ENCODE measurements at places on chromosomes 7 and 10. TPM values are rescaled to one million over a fixed set of nuclear protein-coding genes. Genes with fewer than 3 reads are reported as not detected.

Gene OR2A5
- not detected for total RNA-seq

Gene POLR3A
- 17.9 TPM for total RNA-seq

Gene ELN
- 7.8 TPM for total RNA-seq

Gene OR6B1
- not detected for total RNA-seq

Gene UPF2
- total RNA-seq: 24.6 TPM

Gene PAPOLB
- total RNA-seq: 0.15 TPM

Gene PRPS1L1
- not detected for total RNA-seq

Gene METTL27
- 36.6 TPM for total RNA-seq

Gene MTG1
- 21.5 TPM for total RNA-seq

Gene PIK3AP1
- total RNA-seq: not detected

Gene DKK1
- total RNA-seq: 71.0 TPM

Gene ZFAND4
- total RNA-seq: 9.8 TPM

Gene PAX4
- not detected for total RNA-seq

Gene RBAK
- 6.8 TPM for total RNA-seq

Gene ZNF853
- total RNA-seq: 1.5 TPM
